Lower leg skin (tissue), 4 donors: ENCODE measurements at places on chromosomes 4 and X.

GRCh38 chrX:16699389-16699788, 13.1 kb downstream of the CTPS2 start:
- no peak for DNase-seq

DNA sequence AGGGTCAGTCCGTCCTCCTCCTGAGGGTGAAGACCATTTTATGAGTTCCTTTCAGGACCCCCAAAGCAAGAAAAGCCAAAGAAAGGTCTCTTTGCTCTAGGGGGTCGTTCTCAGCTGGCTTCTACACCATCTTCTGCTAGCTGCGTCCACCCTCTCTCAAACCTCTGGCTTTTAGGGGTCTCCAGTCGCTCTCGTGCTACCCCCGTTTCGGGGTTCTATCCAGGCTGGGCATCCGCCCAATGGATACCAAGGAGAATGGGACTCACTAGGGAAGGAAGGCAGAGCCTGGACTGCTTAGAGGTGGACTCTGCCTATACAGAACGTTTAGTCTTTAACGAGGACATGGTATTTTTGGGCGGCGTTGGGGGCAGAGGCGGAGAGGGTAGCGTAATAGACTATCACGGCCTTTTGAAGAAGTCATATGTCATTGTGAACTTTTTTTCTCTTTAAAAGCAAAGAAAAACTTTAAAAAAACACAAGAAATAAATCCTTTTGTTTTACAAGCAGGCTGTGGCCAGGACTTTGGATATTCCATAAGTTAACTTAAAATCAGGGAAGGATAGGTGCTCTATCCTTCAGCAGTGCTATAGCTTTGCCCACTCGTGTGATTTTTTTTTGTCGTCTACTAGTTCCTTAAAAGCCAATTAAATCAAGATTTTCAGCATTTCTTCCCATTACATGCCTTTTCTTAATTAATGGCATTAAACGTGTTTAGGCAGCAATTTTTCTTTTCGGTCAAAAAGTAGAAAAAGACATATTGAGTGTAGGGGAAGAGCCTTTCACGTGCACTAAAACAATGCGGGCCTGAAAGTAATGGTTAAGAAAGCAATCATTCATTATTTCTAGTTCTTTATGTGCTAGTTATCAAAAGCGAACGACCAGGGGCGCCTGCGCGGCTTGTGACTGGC, 7.2 kb upstream of the PITX2 start:
- DNase-seq = no peak

DNA sequence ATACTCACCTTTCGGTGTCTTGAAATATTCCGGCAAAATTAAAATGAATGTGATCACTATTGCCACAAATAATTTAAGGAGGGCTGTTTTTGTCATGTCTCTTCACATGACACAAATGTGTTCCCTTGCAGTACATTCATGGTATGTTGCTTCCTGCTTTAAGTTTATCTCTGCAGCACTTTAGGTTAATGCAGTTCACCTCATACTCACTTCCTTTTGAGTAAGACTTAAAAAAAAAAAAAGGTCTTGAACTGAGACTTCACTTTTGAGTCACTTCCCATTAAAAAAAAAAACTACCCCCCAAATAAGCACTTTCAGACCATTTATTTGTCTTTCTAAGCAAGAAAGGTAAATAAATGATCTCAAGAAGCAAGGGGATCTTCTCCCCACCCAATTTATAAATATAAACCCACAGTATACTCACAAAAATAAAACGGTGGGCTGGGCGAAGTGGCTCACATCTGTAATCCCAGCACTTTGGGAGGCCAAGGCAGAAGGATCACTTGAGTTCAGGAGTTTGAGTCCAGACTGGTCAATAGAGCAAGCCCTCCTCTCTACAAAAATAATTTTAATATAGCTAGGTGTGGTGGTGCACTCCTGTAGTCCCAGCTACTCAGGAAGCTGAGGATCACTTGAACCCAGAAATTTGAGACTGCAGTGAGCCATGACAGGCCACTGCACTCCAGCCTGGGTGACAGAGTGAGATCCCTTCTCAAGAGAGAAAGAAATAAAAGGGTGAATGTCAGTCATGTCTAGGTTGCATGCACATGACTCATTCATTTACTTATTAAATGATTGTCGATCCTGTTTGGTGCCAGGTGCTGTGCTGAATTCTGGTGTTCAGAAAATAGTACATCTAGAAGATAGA, at the start of gene TMEM156:
Gene TMEM156 (minus strand): TSS at position 192 of the 868 bp plus-strand sequence. CDS start 96 bp downstream, at position 96.
- DNase-seq = no peak

DNA sequence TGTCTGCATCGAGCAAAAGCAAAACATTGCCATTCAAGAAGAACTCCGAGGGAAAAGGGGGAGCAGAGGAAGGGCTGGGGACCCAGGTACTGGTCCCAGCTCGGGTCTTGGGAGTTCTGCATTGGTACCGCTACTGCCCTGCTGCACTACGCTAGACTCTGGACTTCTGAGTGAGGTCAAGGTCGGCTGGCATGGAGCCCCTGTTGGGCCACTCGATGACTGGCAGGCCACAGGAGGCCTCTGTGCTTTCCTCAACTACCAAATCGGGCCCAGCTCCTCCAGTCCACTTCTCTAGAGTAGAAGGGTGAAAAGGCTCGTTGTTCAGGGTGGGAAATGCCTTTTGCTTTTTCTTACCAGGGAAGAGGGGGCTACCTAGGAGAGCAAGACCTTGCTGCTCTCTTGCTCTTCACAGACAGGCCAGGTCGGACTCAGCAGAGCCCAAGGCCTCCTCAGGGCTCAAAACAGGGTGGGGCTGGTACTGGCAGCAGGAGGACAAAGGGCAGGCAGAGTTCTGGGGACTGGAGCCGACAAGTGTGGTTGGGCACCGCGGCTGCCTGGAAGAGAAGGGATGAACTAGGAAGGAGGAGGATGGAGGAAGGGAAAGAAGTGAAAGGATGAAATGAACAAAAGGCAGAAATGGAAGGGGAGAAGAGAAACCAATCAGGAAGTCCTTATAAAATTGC, 8.9 kb upstream of the IRAK1 start:
- no peak for DNase-seq

DNA sequence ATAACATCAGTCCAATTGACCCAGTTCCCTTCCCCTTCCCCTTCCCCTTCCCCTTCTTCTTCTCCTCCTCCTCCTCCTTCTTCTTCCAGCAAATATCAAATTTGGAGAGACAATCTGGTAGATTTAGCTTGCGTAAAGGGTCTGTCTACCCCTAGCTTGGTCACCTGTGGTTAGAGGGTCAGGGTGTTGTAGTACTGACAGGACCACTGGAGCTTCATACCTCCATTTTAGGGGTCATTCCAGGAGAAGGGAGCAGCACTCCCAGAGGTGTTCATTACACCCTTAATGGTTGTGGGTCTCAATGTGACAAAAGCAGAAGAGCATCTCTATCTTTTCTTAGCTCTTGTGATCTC, 3.7 kb upstream of the FGB start:
- DNase-seq = no peak

DNA sequence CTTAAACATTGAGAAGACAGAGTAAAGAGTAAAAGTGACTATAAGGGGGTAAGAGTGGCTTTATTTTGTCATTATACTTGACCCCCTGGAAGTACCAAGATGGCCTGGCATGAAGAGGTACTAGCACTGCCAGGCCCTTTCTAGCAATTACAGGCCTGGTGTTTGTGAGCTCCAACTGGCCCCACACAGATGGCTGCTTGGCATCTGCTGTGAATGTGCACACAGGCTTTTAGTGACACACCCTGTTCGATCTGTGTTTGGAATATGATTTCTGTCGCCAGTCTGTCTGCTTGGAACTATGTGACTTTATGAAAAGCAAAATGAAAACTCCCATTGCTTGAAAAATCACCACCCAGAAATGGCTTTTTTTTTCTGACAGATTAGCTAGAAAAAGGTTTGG, 123.3 kb downstream of the CLCN4 start:
- DNase-seq = no peak

GRCh38 chrX:10117864-10118377, 38.9 kb upstream of the CLCN4 start:
- no peak for DNase-seq

DNA sequence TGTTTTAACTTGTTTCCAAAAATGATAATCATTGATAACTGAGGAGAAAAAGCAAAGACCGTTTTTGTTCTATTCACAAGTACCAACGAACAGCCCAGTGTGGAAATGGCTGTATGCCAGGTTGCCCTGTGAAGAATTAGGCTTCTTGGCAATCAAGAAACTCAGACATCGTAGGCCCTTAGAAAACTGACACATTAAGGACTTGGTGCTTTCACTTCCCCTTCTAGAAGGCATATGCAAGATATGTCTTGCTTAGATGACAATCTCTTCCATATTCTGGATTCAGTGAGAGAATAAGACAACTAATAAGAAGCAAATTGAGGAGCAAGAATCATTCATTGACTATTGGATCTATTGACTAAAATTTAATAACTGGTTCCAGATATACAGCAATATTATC, 56.6 kb downstream of the ANAPC10 start:
- DNase-seq = no peak

DNA sequence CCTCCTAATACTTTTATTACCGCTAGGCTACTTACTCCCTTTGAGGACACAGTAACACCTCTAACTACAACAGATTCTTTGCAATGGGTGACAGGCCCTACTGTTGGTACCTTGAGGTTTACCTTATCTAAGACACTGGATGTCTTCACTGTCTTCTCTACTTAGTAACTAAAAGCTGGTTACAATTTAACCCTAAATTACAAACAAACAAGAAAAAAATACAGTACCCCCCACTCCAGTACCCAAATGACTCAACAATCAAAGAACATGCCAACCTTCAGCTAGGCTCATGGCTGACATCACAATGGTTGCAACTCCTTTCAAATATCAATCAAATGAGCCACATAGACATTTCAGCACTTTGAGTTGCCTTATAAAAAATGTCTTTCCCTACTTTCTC, 198.0 kb downstream of the GUCY2F start:
- DNase-seq = no peak

GRCh38 chr4:41050880-41051775, 163.2 kb downstream of the APBB2 start:
- no peak for DNase-seq

DNA sequence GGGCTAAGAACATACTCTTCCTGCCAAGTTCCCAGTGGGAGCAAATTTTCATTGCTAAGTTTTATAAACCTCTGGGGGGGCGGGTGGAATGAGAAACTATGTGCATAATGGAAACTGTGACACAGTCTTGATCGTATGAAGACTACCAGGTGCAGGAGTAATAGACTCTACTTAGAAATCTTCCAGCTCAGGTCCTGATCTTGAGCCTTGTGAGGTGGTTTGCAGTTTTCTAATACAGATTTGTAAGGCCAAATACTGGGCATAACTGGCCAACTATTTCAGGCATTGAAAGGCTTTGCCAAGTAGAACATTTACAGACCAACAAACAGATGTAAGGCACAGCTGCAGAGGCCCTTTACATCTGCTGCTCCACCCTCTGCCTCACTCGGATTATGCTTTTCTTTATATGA, 89.7 kb upstream of the CBR4 start:
- no peak for DNase-seq

DNA sequence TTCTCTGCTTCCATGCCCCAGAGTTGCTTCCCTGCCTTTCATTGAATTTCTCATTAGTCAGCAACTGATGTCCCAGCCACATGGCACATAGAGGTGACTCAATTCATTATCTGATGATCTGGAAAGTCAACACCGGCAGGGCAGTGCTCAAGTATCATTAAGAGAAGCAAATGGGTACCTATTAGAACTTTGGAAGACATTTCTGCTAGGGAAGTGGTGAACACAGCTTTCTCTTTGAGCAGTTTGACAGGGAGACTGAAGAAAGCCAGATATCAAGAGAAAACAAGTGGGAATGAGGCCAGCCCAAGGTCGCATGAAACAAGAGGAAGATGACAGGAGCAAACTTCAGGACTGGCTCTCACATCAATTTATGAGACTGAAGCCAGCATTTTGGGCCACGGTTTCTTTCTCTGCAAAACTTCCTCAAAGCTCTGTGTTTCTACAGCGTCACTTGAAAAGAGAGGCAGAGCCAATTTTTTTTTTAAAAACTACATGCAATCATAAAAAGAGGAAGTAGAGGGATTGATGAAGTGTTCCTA, 108.3 kb upstream of the RPS6KA3 start:
- no peak for DNase-seq

GRCh38 chrX:17814059-17814458, 47.0 kb downstream of the RAI2 start:
- DNase-seq = no peak

- no peak for DNase-seq
Measured at GRCh38 chr4:109164011-109164410, 138.4 kb downstream of the COL25A1 start.

GRCh38 chr4:70571772-70572171, 20.3 kb upstream of the AMBN start:
- DNase-seq = no peak

GRCh38 chr4:52037689-52038102, 403 bp downstream of the SGCB start:
- DNase-seq = no peak

GRCh38 chr4:48654015-48654664, 125.9 kb downstream of the FRYL start:
- DNase-seq = no peak

DNA sequence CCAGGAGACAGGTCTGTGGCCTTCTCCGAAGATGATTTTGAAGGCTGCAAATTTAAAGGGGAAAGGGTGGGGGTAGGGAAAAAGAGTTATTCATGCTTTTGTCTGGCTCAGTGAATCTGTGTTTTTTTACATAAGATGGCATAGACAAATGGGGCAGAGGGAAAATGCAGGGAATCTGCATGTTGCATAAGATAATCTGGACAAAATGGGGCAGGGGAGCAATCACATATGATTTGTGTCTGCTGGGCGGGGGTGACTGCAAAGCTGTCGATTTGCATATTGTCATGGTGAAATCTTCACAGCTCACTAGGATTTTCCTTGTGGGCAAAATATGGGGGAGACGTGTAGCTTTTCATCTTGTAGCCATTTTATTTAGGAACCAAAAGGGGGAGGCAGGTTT, 29.4 kb upstream of the GYG2 start:
- DNase-seq = no peak

GRCh38 chr4:73683033-73683432, 57.3 kb upstream of the CXCL8 start:
- no peak for DNase-seq

GRCh38 chr4:4853371-4853823, 6.1 kb upstream of the MSX1 start:
- no peak for DNase-seq

- DNase-seq = peak; percentile 74
Measured at GRCh38 chr4:106569146-106570031, 200.8 kb upstream of the GIMD1 start.

- no peak for DNase-seq
Measured at GRCh38 chr4:137156807-137157206, 375.5 kb downstream of the PCDH18 start.

- DNase-seq = no peak
Measured at GRCh38 chr4:94345969-94346368, 3.3 kb upstream of the HPGDS start.

- no peak for DNase-seq
Measured at GRCh38 chr4:56414135-56414670, 21.2 kb downstream of the PPAT start.

GRCh38 chr4:24240655-24241054, 343.7 kb downstream of the DHX15 start:
- DNase-seq = no peak

GRCh38 chrX:11401966-11402365, 108.8 kb downstream of the AMELX start:
- DNase-seq = no peak
